ENCODE measurements at places on chromosomes 11 and 22.

DNA sequence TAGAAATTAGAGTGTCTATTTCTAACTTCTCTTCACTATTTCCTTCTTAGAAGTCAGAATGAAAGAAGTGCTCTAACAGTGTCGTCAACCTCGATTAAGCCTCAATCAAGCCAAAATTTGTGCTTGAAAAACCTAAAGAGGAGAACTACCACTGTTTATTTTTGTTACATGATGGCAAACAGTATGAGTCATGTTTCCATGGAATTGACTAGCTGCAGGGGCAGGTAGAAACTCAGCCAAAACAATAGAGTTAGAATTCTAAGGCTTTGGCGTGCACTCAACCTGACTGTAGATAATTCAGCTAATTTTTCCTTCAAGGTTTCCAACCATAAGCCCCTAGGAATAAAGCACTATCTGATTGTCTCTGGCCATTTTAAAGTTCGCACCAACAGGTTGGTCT lies 415.9 kb downstream of the ETS1 start:
- no peak for DNase-seq

DNA sequence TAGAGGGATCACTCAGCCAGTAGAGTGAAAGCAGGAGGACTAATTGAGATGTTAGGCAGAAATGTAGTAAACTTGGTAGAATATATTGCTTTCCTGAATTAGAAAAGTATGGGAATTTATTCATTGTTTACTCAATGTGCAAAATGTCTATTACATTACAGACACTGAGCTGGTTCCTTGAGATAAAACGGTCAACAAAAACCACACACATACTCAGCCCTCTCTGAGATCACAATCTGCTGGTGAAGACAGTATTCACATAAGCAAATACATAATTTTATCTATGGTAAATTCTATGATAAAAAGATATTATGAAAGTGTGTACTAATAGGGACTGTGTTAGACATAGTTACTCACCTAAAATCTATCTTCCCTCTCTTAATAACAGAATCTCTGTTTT lies 833.5 kb downstream of the KCNA4 start:
- DNase-seq, result no peak

- DNase-seq, result no peak
Observed at GRCh38 chr11:57358991-57359390, 20.8 kb downstream of the P2RX3 start.

- DNase-seq, result no peak
Observed at GRCh38 chr11:81987829-81988472, 745.7 kb downstream of the FAM181B start.

DNA sequence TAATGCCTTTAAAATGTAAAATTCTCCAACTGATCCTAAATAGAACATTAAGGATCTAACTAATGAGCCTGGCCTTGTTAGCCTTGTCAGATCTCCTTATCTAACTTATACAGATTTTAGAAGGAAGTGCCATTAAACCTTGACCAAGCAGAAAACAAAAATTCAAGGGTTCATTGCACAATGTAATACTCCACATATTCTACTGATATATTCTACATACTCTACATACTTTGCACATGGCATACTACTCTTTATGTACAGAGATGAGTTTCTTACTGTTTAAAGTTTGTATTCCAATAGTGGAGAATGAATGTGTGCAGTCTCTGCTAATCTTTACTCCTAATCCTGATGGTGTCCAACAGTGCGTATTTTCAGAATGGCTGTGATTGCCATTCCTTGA lies 297.2 kb downstream of the LUZP2 start:
- no peak for DNase-seq

Measured in Caki2 (cell line).